ENCODE measurements at places on chromosomes 7 and 10.

- no peak for DNase-seq
Observed at GRCh38 chr7:47420122-47420780, 161.7 kb downstream of the TNS3 start.

DNA sequence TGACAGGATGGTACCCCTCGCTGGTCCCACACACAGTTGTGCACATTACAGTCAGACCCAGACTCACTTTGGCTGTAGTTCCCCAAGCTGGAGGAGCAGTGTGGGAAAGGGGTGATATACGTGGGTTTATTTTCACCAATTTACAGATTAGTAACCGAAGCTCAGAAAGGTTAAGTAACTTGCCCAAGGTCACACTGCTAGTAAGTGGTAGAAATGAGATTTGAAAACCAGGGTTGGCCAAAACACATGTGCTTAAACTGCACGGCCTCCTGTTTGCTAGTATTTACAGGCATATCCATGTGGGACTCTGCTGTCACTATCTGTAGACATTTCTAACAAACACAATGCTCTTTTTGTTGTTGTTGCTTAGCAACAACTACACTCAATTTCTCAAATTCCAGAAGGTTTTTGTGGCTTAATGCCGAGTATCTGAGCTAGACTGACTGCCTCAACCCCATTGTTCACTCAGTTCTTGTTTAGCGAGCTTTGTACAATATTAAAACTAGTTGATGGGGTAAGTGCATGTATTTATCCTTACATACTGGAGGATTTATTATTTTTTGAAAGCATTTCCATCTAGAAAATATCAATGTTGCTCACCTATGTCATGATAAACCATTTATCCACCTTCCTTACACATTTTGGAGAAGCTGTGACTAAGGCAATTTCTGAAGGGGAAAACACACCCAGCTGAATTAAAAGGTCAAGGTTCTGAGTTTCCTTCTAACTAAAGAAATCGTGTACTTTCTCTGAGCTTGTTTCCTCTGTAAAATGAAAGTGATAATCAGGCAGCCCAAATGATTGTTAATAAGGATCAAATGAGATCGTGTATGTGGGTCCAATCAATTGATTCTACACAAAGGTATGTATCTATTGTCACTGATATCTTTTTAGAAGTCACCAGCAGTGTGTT lies 5.3 kb upstream of the TMEM139 start:
- DNase-seq: no peak

- DNase-seq: no peak
Observed at GRCh38 chr7:142331941-142332340, 74.1 kb upstream of the PRSS58 start.

GRCh38 chr10:69853064-69853463 lies 51.4 kb downstream of the COL13A1 start:
- no peak for DNase-seq

DNA sequence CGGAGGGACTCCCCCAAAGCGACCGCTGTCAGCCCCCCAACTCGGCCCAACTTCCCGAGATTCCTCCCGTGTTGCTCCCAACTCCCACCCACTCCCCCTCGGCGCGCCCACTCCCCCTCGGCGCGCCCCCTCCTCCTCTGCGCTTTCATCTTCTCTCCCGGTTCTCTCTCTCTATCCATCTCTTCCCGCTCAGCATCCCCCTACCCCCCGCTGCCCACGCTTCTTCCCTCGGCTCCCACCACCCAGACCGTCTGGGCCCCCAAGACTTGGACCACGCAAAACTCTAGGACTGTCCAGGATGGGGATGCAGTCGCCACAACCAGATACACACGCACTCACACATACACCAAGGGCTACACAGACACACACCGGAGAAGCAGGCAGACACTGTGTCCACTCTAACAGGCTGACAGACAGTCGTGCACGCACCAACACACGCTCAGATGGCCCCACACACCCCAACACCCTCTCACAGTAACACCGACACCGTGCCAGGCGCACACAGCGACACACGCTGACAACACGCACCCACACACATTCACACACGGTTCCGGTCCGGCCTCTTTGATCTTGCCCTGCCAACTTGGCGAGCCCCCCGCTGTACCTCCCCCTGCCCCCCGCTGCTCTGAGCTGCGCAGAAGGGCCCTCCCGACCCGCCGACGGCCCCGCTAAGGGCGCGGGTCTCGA lies 1.1 kb downstream of the GRID1 start:
- no peak for DNase-seq

GRCh38 chr7:6545398-6546126 lies 5.7 kb downstream of the GRID2IP start:
- no peak for DNase-seq

- no peak for DNase-seq
Observed at GRCh38 chr10:69502589-69502988, 51.3 kb downstream of the TSPAN15 start.

DNA sequence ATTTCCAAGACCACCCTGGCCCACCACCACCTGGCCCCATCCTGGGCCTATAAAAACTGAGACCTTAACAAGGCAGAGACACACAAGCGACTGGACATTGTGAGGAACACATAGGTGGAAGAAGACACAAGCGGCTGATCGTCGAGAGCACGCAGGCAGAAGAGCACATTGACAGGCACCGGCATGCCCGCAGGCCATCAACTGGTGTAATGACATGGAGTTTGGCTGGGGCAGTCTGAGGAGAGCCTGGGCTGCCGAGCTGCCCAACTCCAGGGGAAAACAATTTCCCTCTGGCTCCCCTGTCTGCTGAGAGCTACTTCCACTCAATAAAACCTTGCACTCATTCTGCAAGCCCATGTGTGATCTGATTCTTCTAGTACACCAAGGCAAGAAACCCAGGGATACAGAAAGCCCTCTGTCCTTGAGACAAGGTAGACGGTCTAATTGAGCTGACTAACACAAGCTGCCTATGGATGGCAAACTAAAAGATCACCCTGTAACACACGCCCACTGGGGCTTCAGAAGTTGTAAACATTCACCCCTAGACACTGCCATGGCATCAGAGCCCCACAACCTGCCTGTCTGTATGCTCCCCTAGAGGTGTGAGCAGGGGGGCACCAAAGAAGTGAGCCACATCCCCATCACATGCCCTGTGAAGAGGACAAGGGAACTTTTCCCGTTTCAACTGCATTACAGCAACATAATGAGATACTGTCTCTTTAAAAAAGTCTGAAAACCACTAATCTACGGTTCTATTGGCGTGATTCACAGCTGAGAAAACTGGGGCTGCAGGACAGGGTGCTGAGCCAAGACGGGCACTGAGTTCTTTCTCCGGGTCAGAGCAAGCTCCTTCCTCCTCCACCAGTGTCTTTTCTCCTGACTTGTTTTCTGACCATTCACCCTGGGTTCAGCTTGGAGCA lies 18.5 kb upstream of the TNS3 start:
- DNase-seq: no peak

GRCh38 chr7:45147858-45148652 lies 9.5 kb upstream of the RAMP3 start:
- no peak for DNase-seq

DNA sequence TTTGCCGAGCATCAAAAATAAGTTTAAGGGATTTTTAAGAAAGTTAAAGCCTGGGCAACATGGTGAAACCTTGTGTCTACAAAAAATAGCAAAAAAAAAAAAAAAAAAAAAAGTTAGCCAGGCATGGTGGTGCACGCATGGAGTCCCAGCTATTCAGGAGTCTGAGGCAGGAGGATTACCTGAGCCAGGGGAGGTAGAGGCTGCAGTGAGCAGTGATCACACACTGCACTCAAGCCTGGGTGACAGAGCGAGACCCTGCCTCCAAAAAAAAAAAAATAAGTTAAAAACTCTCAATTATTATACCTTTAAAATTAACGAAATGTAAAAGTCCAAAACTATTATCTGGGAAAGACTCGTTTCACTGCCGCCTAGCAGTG lies 35.0 kb upstream of the DAGLB start:
- DNase-seq: no peak

DNA sequence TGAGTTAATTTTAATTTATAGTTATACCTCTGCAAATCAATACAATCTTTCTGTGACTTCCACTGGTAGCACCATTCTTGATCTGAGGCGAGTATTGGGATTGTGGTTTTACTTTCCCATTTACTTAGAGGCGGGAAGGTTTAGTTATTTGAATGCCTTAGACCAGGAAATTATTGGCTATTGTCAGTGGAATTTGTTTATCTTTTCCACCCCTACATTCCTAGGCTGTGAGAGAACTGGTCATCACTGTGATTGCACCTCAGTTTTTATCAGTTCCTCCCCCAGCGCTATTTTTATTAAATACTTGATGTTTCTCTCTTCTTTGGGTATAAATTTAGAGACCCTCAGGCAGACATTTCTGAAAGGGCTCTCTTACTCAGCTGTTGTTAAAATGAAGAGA lies 29.9 kb downstream of the CDK14 start:
- no peak for DNase-seq

DNA sequence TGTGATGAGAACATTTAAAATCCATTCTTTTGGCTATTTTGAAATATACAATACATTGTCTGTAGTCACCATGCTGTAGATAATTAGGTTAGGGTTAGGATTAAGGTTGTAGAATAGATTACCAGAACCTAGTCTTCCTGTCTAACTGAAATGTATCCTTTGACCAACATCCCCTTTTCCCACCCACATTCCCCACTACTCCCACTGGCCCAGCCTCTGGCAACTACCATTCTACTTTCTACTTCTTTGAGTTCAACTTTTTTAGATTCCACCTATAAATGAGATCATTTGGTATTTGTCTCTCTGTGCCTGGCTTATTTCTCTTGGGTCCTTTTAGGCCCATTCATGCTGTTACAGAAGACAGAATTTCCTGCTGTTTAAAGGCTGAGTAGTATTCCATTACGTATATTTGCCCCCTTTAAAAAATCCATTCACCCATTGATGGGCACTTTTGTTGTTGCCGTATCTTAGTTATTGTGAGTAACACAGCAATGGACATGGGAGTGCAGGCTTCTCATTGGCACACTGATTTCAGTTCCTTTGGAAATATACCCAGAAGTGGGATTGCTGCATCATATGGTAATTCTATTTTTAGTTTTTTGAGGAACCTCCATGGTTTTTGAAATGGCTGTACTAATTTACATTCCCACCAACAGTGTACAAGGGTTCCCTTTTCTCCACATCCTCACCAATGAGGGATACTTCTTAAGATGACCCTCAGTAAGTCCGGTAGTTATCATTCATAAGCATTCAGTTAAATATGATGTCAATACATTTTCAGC lies 104.0 kb downstream of the RALA start:
- no peak for DNase-seq

DNA sequence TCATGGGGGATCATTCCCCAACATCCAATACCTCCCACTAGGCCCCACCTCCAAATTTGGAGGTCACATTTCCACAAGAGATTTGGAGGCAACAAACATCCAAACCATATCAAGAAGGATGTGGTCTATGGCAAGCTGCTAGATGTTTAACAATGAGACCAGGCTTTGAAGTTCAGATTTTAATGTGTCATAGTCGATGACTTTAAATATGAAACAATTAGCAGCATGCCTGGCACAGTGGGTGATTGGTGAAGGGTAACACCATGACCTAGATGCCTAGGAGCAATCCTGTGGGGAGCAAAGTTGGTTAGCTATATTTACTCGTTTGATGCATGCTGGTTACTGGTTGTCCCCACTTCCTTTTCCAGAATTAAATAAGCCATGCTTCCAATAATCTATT lies 356.4 kb upstream of the VWC2 start:
- DNase-seq: no peak

GRCh38 chr10:15436696-15437095 lies 65.6 kb upstream of the FAM171A1 start:
- no peak for DNase-seq

- no peak for DNase-seq
Observed at GRCh38 chr10:70838270-70838805, 22.6 kb downstream of the SGPL1 start.

GRCh38 chr10:119020627-119020946 lies 8.9 kb upstream of the NANOS1 start:
- DNase-seq: peak; percentile 25

- DNase-seq: no peak
Observed at GRCh38 chr10:117164592-117165537, 26.8 kb upstream of the VAX1 start.

GRCh38 chr7:35519971-35520809 lies 174.7 kb downstream of the HERPUD2 start:
- no peak for DNase-seq

DNA sequence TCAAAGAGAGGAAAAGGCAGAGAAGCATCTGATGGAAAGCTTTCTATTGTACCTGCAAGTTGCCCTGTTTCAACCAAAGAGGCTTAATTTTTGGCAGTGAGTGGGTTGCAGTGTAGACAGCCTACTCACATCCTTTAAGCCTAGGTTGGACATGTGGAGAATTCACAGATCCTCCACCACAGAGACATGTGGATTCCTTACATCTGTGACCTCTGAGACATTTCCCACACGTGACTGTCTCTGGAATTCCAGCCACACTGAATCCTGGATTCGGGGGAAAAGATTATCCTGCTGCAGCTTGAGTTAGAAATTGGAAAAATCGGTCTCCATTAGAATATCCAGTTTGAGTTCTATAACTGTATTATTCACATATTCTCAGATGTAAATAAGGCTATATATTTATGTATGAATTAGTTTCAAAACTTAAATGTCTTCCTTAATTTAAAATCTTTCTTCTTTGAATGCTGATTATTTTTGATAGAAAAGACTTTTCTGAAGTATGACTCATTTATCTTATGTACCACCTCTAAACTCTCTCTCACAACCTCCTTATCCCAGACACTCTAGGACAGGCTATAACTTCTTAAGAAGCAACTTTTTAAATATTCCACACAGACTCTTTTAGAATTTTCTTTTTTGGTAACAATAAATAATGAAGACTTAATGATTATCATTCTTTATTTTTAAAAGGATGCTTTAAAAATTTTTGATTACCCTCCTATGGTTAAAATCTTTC lies 123.3 kb downstream of the TWIST1 start:
- no peak for DNase-seq

DNA sequence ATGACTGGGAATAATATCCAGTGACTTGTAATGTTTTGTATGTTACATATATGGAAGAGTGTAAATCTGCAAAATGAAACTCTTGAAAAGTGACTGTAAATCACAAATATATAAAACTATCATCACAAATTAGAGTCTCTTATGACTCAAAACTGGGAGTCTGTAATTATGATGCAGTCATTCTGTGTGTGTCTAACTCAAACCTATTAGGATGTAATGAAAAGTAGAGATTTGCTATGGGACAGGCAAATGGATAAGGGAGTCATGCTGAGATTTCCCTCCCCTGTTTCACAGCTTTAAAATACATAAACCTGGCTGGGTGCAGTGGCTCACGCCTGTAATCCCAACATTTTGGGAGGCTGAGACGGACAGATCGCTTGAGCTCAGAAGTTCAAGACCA lies 8.6 kb upstream of the HKDC1 start:
- DNase-seq: no peak

DNA sequence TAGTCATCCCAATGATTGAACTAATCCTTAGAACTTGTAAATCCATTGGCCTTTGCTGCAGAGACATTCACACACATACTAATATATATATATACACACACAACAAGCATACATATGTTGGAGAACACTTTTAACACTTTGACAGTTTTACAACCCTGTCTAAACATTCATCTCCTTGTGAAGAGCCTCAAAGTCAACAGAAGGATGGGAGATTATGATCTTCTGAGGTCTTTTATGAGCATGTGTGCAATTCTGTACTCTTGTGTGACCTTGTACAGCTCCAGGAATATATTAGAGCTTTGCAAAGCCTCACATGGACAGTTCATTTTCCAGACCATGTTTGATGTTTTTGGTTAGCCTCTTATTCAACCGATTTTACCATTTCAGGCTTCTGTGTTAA lies 589.0 kb downstream of the NXPH1 start:
- DNase-seq: no peak

- no peak for DNase-seq
Observed at GRCh38 chr7:48839108-48839507, 85.2 kb upstream of the CDC14C start.

GRCh38 chr10:90925079-90926029 lies 4.5 kb upstream of the ANKRD1 start:
- DNase-seq: no peak

Measured in stimulated activated CD8-positive, alpha-beta memory T cell treated with anti-CD3 and anti-CD28 coated beads, Interleukin-7, amount 100 ng/mL, for 48 hours (primary cell).